Endothelial cell (in vitro differentiated cells): ENCODE measurements at places on chromosomes 2 and 18.
A peak's percentile ranks its signal among the peaks of the same experiment; 100 is the strongest.

DNA sequence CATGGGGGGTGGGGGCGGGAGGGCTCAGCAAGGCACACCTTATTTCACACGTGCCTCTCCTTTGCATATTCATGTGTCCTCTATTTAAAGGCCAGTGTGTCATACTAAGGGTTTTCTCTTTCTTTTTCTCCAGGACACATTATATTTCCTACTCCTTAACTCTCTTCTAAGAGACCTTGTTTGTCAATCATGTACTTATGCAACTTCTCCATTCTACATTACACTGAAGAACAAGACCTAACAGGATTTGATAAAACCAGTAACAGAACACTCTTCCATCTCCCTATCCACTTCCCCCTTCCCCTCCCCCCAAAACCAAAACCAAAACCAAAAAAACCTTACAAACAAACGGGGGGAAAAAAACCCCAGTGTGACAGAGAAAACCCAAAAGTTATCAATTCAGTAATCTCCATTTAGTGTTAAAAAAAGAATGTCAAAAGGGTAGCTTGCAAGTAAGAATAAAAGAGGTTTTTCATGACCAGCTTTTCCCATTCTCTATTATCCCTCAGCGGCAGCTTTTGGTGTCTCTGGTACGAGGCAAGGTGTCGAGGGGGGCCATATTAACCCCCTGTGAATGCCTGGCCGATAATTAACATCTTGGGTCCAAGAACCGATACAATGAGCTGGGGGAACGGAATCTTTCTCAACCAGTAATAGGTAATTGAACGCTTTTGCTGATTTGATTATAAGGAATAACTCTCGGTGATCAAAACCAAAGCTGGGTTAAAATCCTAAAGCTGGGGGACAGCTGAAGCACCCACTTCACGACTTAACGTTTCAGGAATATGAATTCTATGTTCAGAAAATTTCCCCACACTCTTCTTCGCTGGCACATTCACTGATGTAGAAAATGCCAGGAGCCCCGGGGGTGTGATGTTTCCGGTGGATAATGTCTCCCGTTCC is 191.0 kb upstream of the TCF4 start:
- no peak for DNase-seq

DNA sequence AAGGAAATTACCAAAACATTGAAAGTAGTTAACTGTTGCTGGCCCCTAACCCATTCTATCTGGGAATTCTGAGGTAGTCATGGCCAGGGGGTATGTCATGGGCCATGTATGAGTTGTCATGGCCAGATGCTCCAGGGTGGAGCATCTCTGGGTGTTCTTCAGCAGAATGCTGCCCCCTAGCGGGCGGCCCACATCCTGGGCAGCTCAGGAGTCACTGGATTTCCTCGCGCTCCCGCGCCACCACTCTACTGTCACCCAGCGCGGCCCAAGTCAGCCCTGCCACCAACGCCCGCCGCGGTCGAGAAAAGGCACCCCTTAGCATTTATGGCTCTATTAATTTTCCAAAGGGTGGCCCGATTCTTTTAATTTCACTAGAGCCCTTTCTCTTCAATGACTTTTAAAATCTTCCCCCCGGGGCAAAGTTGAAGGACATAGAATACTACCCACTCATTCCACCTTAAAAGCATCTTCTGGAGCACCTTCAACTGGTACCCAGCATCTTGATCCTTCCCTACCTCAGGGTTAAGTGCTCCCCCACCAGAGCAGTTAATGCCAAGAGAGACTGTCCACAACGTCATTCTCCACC is 41.6 kb downstream of the PKDCC start:
- DNase-seq = peak; percentile 74

DNA sequence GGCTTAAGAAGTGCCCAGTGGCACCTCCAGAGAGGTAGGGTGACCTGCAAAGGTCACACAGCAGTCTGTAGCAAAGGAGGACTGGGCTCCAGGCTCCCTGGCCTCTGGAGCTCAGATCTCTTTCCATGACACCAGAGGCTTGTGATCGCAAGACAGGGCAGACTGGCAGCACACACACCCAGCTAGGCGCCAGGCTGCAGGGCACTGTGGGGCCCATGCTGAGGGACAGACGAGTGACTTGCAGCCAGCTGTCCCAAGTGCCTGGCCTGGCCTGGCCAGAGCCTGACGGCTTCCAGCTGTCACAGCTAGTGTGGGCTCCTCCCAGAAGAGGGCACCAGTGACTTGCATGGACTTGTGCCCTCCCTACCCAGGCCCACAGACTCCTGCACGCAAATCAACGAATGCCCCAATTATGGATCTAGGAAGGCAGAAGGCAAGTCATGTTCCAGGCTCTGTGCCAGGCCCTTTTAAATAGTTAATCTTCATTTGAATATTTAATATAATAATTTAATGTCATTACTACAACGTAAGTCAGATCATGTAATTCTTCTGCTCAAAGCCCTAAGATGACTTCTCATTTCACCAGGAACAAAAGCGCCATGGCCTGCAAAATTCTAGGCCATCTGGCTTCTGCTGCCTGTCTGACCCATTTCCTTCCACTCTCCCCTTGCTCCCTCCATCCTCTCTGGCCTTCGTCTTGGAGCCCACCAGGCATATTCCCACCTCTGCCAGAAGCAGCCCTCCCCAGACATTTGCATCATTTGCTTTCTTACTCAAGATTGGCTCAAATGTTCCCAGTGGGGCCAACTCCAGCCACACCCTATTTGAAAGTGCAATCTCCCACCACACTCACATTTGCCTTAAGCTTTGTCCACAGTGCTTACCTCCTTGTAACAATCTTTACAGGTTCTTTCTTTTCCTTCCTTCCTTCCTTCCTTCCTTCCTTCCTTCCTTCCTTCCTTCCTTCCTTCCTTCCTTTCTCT is 3.7 kb upstream of the SPEG start:
- DNase-seq = no peak

- DNase-seq = no peak
These were observed 555.2 kb downstream of the DCDC2C start for GRCh38 chr2:4258563-4258962.

- DNase-seq = no peak
These were observed 33.8 kb downstream of the RBKS start for GRCh38 chr2:27856386-27856785.

- DNase-seq = no peak
These were observed 419.8 kb downstream of the SETBP1 start for GRCh38 chr18:45100321-45101105.

GRCh38 chr2:194319222-194319992 is 1337.6 kb upstream of the SLC39A10 start:
- DNase-seq = no peak

DNA sequence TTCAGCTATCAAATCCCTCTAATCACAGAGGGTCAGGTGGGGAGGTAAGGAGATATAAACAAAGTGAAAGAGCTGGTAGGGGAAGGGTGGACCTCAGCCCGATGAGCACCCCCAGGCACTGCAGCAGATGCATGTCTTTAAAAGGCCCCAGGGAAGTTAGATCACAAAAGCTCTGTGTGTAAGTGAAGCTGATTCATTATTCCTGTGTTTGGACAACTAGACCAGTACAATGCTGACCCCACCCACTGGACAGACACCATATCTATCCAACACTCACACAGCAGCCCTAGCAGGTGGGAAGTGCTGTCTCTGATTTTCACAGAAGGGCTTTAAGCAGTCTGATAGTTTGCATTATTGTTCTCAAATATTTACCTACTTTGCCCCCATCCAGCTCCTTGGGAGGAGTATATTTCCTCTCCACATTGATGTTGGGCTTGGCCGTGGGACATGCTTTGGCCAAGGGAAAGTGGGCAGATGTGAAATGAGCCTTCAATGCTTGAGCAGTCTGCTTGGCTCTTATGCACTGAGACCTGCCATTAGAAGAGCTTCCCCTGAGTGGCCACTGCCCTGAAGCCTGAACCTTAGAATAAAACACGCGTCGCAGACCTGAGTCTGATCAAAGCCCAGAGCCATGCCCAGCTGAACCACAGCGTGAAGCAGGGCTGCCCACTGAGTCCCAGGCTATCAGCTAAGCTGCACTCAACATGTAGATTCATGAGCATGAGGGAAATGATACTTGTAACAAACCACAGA is 111.4 kb downstream of the COPS8 start:
- DNase-seq = no peak

DNA sequence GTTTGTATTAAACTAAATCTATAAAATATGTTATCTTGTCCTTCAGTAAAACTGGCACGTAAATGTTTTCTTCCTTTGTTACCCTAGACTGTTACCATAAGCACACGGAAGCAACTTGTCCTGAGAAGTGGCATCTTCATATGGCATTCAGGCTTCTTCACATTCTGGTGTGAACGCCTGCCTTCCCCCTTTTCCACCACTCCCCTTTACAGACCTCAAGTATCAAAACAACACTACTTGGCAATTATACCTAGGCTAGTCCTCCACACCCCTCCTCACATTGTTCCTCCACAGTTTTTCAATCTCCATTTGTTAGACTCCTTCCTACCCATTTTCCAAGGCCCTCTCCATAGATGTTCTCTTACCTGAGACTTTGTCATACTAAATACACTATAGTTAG is 2.9 kb downstream of the MEX3C start:
- DNase-seq = no peak

DNA sequence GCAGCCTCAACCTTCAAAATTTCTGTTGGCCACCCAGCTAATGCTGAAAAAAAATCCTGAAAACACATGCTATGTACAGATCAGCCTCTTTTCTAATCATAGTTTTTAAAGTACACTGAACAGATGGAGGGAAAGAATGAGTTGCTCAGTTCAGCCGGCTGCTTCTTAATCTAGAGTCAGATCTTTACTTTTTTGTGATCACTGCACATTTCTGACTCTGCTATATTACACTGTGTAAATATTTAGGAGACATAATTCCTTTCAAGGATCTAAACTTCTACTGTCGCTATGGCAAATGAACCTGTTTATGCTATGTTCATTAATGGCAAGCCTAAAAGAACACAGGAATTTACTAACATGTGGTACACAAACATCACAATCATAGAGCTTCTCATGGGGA is 114.2 kb downstream of the SRBD1 start:
- DNase-seq = no peak

DNA sequence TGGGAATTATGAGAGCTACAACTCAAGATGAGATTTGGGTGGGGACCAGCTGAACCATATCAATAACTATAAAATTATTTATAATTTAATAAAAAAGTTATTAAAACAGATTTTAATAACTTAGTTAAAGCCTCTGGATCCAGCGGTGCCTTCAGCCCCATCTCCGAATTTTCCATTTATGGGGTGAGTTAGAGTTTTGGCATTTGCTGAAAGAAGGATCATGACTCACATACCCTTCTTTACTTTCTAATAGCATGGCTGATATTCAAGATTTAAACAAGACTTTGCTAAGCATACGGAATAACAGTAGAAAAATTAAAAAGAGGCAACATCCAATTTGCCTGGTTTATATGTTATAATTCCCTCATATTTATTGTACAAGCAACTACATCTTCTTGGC is 94.5 kb downstream of the RDH14 start:
- DNase-seq = no peak

GRCh38 chr2:11787991-11788390 is 41.6 kb downstream of the LPIN1 start:
- DNase-seq = no peak

- peak; percentile 24 for DNase-seq
These were observed 19.6 kb downstream of the B3GNT2 start for GRCh38 chr2:62215306-62216064.

DNA sequence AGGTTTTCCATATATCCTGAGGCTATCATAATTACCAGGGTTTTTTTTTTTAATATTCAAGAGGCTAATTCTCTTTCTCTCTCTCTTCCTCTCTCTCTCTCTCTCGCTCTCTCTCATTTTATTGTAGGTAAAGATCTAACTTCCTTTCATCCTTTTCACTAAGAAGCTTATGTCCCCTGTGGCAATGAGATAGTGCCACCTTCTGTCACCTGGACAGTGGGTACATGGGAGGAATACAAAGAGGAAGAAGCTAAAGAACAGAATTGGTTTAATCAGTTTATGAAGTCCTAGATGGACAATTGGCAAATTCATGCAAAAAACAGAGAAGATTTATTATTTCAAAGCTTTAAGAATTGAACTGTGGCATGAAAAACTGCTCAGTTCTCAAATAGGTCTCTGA is 1582.3 kb upstream of the TMEFF2 start:
- no peak for DNase-seq

- no peak for DNase-seq
These were observed 63.8 kb upstream of the PPP1CB start for GRCh38 chr2:28687640-28688385.

- DNase-seq = no peak
These were observed 30.5 kb upstream of the ATP8B1 start for GRCh38 chr18:57833441-57834101.

DNA sequence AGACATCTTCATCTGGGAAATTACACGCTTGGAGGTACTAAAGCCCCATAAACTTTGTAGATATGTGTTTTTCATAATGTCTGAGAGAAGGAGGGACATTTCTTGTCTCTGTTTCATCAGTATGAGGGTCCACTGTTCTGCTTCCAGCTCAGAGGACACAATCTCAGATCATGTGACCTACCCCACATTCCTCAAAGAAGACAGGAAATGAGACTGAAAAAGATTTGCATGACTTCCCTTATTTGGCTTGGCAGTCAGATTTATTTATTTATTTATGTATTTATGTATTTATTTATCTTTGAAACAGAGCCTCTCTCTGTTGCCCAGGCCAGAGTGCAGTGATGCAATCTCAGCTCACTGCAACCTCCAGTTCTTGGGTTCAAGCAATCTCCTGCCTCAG is 463.7 kb upstream of the RGPD4 start:
- DNase-seq = no peak

DNA sequence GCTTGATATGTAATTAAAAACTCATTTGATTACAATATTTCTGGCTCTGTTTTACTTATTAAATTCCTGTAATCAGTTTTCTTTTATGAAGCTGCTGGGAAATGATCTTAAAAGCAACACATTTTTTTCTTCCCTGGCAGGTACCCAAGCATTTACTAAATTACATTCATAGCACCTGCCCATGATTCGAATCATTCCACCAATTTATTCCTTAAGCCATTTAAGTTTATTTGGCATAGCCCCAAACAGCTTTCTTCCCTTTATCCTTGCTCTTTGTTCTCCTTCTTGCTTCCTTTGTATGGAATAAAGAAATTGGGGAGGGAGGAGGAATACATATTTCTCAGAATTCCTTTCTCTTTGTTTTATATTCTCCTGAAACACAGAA is 241.3 kb downstream of the AGPS start:
- DNase-seq = no peak

- DNase-seq = peak; percentile 56
These were observed 78.9 kb upstream of the DAPL1 start for GRCh38 chr2:158716121-158716791.

- no peak for DNase-seq
These were observed 295.5 kb downstream of the ZNF521 start for GRCh38 chr18:25056429-25056828.

DNA sequence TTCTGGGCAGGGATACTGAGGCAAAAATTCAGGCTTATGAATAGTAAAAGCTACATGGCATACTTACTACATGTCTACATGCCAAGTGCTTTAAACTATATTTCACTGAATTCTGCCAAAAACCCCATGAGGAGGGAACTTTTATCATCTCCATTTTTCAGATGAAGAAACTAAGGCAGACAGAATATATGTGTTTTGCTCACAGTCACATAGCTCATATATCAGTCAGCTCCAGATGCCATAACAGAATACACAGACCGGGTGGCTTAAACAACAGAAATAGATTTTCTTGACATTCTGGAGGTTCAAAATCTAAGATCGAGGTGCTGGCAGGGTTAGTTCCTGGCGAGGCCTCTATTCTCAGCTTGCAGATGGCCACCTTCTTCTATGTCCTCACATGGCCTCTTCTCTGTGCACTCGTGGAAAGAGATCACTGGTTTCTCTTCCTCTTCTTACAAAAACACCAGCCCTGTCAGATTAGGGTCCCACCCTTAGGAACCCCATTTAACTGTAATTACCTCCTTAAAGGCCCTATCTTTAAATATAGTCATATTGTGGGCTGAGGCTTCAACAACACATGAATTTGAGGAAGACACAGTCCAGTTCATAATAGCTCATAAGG is 27.1 kb upstream of the CREB1 start:
- no peak for DNase-seq
